ENCODE measurements at places on chromosomes 4 and X.

- no peak for DNase-seq
These were observed 275.2 kb downstream of the STPG2 start for GRCh38 chr4:97868097-97868496.

GRCh38 chr4:34972189-34972588 lies 1272.1 kb downstream of the ARAP2 start:
- DNase-seq, result no peak

GRCh38 chrX:96883608-96884007 lies at the start of gene RPA4:
TSS of gene RPA4 (plus strand) at chrX:96883908. CDS start at chrX:96884311, 403 bp downstream.
- DNase-seq, result no peak

DNA sequence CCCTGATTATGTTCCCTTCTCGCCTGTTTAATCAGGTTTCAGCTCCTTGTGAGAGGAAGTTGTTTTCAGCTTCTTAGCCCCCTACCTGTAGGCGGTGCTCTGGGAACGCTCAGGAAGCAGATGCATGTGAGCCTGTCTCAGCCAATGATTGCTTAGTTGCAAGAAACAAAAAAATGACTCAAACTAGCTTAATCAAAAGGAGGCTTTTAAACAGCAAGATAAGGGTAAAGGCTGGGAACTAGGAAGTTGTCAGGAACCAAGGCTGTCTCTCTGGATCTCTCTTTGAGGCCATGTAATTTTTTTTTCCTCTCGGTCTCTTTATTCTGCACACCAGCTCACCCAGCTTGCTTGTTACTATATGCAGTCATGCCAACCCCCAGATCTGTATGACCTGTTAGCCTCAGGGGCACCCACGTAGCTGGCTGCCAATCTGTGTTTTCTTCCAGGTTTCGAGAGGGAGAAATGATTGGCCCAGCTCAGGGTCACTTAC lies 109.1 kb downstream of the PTTG2 start:
- DNase-seq, result no peak

- DNase-seq, result no peak
These were observed 120.5 kb downstream of the CAMK2D start for GRCh38 chr4:113641025-113641431.

All from urothelium cell line (cell line).